ENCODE measurements at places on chromosomes 7 and 10.

DNA sequence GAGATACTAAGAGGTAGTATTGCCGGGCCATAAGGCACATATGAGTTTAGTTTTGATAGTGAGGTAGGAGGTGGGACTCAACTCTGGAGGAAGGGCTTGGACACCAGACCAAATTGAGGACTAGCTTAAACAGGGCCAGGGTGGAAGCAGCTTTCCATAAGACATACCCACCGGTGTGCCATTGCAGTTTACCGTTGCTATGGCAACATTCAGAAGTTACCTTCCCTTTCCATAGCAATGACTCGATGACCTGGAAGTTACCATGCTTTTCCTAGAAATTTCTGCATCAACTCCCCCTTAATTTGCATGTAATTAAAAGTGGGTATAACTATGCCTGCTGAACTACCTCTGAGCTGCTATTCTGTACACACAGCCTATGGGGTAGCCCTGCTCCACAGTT, 10.9 kb upstream of the SNX10 start:
- DNase-seq: no peak

DNA sequence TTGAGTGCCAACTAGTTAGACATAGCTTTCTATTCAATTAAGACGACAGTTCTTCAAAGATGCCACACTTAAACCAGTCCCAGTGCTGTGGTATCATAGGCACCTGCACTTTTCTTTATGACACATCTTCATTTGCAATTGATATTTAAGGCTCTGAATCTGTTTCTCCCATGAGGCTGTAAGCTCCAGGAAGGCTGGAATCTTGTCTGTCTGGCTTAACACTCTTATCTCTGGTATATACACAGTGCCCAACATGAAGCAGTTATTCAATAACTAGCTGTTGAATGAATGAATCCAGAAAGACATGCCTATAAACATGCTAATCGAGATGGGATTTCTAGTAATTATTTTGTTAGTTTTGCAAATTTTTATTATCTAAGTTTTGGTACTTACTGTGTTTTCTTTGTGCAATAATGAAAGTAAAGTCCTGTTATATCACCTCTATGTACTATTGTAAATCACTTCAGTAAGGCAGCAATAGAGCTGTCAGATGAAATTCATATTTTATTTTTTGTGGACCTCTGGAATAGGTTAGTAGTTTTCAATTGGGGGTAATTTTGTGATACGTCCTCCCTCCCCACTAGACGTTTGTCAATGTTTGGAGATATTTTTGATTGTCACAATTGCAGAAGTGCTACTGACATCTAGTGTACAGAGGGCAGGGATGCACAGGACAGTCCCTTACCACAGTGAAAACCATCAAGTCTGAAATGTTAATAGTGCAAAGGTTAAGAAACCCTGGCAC, 51.3 kb upstream of the STEAP4 start:
- no peak for DNase-seq

DNA sequence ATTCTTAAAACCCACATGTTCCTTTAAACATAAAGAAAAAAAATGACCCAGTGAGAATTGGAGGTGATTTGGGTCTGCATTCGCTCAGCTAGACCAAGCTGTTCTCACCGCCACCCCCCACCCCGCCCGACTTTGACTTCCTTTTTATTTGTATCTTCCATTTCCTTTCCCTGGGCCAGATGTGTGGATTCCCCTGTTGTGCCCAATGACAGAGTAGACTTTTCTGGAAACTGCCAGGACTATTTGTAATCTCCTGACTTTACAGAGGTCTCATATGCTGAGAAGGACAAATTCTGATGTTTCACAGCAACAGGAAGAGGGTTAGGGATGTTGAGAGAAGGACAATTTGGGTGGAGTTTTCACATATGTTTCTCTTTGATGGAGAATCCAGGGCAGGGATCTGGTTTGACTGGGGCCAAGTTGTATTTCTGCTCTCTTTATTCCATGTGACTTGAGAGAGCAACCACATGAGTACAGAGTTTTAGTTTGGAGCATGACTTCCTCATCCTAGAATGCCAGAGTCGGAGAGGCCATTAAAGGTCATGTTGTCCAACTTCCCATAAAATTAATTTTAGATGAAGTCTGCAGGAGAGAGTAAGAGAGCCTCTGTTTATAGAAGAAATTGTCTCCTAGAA, 1023.2 kb downstream of the LRMDA start:
- DNase-seq: no peak

- no peak for DNase-seq
Observed at GRCh38 chr7:108196004-108196403, 65.8 kb upstream of the LAMB4 start.

- no peak for DNase-seq
Observed at GRCh38 chr10:71567006-71567405, 152.6 kb downstream of the C10orf105 start.

DNA sequence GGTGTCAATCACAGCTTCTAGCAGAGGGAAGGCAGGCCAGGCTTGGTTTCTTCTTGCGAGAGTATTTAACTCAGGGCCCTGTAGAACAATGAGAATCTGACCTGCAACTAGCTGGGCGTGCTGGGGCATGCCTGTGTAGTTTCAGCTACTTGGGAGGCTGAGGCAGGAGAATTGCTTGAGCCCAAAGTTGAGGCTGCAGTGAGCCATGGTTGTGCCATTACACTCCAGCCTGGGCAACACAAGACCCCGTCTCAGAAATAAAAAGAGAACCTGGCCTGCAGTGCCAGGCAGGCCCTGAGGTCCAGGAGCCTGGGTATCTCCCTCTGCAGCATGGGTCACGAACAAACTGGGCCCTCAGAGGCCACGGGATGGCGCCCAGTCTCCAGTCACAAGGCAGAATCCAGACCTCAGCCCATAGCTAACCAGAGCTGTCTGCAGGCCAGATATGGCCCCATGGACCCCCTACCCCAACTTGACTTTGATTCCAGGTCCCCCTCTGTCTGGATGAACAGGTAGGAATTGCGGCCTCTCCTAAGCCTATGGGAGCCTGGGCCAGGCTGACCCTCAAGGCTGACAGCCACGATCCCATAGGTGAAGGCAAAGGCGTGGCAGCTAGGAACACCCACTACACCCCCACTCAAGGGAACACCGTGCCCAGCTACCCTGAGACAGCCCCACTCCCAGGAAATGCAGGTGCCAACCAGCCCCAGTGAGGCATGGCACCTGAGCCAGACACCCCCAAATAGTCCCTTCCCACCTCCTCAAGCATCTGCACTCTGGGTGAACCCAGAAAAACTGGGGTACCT, 102.7 kb upstream of the TNRC18 start:
- DNase-seq: no peak

DNA sequence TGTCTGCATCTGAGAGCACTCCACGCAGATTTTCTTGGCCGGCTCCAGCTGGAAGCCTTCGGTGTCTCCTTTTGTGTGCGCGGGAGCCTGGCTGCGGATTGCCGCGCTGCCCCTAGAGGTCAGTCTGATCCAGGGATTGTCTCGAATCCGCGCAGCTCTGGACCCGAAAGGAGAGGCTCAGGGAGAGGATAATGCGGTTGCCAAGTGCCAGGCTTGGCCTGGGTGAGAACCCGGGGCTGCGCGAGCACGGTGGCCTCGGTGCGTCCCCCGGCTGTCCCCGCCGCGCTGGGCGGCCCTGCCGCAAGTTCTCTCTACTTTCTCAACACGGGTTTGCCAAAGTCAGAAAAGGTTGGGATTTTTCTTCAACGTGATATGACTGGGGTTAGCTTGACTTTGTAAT, 140.9 kb downstream of the ADCYAP1R1 start:
- DNase-seq: peak; percentile 50

- no peak for DNase-seq
Observed at GRCh38 chr10:31242902-31243301, 76.1 kb upstream of the ZEB1 start.

GRCh38 chr10:10803278-10803677, 214.4 kb upstream of the CELF2 start:
- no peak for DNase-seq

GRCh38 chr10:118958984-118959925, 70.3 kb upstream of the NANOS1 start:
- peak; percentile 16 for DNase-seq

DNA sequence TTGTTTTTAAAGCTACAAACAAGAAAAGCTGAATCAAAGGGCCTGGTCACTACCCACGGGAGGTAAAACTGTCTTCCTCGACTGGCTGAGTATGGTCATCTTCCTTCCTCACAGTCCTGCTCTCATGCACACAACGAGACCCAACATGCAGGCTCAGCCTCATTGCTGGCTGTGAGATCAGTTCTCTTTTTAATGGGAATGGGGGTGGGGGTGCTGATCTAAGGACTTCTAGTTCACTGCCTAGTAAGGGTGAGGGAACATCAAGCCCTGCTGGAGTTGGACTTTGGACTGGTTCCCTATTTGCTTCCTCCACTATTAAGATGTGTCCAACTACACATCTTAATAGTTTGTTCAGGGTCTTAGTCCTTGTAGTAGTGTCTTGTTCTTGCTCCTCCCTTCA, 48.2 kb downstream of the ABCB4 start:
- no peak for DNase-seq

GRCh38 chr7:42611961-42612360, 299.9 kb downstream of the C7orf25 start:
- no peak for DNase-seq

GRCh38 chr10:42556931-42557330, 81.4 kb downstream of the ZNF33B start:
- DNase-seq: no peak

DNA sequence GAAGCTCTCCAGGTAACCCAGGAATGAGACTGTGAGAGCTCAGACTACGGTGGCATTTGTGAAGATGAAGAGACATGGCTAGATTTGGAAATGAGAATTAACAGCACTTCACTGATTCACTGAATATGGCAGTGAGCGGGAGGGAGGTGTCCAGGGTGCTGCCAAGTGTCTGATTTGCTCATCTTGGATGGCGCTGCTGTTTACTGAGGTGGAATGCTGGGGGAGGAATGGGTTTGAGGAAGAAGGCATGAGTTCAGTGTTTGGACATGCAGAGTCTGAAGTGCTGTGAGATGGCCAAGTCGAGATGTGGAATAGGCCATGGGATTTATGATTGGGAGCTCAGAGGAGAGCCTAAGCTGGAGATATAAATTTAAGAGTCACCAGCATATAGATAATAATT, 437.1 kb upstream of the NPVF start:
- DNase-seq: no peak

DNA sequence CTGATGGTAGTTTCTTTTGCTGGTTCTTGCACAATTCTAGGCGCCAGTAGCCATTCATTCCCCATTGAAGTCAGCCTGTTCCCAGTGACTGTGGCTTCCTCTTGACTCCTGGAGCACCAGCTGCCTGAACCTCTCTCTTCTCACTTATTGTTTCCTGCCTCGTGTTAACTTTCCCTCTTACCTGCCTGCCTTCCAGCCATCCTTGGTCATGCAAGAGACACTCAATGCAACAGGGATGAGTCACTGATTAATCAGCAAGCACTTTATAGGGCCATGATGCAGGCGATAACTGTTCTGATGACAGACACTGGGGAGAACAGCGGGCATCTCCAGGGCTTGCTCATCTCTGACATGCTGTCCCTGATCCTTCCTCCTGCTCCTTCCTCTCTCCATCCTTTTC, 122.0 kb downstream of the PLCE1 start:
- DNase-seq: no peak

DNA sequence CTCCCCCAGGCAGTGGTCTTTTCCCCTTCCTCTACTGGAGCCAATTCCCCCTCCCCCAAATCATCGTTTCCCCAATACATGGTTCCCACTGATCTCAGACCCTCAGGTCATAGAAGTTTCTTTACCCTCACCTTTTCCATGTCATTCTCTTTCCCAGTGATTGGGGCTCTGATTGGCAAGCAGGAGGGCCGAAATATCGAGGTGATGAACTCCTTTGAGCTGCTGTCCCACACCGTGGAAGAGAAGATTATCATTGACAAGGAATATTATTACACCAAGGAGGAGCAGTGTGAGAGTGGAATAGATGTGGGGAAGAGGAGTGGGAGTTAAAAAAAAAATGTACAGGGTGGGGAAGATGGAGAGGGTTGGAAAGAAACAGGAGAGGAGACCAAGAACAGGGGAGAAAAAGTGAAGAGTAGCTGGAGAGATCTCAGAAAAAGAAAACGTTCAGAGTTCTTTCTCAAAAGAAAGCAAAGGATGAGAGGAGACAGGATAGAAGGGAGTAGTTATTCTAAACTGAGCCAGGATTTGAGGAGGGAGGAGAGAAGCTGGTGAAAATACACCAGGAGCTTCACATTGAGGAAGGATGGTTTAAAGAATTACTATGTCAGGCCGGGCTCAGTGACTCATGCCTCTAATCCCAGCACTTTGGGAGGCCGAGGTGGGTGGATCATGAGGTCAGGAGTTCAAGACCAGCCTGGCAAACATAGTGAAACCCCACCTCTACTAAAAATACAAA, 858 bp downstream of the COPS6 start:
- DNase-seq: no peak

DNA sequence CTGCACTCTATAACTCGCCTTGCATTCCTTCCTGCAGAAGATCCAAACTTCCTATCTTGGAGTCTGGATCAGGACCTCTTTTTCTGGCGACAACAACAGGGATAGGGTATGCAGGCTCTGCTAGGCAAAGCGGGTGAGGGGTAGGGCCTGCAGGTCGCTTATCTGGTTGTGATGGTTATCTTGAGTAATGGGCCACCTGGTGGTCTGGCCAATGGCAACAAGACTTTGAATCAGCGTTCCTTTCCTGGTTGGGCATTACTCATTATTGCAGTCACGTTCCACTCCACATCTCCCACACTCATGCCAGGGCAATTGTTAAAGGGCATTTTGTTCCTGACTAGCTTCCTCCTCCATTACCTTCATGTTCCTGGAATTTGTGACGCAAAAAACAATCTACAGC, 48.4 kb upstream of the PLXDC2 start:
- no peak for DNase-seq

GRCh38 chr10:119313644-119314043, 106.3 kb downstream of the GRK5 start:
- no peak for DNase-seq

- DNase-seq: no peak
Observed at GRCh38 chr10:75137533-75138438, 26.3 kb downstream of the SAMD8 start.

DNA sequence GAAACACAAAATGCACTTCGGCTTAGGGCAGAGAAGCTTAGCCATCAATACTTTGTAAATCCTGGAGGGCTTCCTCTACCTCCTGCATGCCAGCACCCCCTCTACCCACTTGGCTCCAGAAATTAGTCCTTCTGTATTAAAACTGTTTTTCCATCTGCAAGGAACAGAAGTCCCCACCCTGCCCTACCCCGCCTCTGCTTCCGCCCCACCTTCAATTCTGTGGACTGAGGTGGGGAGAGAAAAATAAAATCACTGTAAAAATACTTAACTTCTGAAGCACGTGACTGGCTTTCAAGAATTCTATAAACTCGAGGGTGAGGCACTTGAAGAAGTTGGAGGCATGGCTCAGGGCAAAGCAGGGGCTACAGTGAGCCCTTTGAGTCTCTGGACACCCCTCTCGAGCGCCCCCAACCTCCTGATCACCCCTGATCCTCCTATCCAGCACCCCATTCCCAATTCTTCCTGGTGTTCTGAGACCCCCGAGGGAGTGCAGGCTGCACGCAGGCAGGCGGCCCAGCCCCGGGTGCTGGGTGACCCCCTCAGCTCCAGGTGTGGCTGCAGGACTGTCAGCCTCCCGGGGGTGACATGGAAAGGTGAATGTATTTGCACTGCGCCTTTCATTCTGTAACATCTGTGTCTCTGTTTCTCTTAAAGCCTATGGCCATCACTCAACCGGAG, 7.3 kb upstream of the KIAA1217 start:
- DNase-seq: no peak

- DNase-seq: no peak
Observed at GRCh38 chr10:21199501-21199900, 302.4 kb upstream of the NEBL start.
